Body of pancreas (tissue), 4 donors: ENCODE measurements at places on chromosomes 12 and 14. TPM values are rescaled to one million over a fixed set of nuclear protein-coding genes. Genes with fewer than 3 reads are reported as not detected.

The IFNG-AS1 gene
- total RNA-seq: not detected

The CFAP251 gene
- 3.6 TPM for total RNA-seq

The COPZ1 gene
- 71.3 TPM for total RNA-seq

The ACIN1 gene
- 110 TPM for total RNA-seq

The SDS gene
- total RNA-seq: 0.52 TPM
